Naive thymus-derived CD8-positive, alpha-beta T cell (primary cell): ENCODE measurements at places on chromosomes 4 and X. TPM values are rescaled to one million over a fixed set of nuclear protein-coding genes. Genes with fewer than 3 reads are reported as not detected.

P2RY8 gene
- total RNA-seq: 132 TPM

SLC35A2 gene
- 12.7 TPM for total RNA-seq

LPAR4 gene
- not detected for total RNA-seq

AKAP17A gene
- 157 TPM for total RNA-seq

GPC3 gene
- total RNA-seq: not detected

MAMLD1 gene
- 0.30 TPM for total RNA-seq

FGD1 gene
- total RNA-seq: not detected

PITX2 gene
- total RNA-seq: not detected

CTAG1A gene
- total RNA-seq: not detected

GC gene
- total RNA-seq: not detected

GRCh38 chr4:138256608-138257007 lies 14.5 kb upstream of the SLC7A11 start:
- DNase-seq: no peak

GRCh38 chr4:9969526-9970398 lies 51.5 kb downstream of the SLC2A9 start:
- no peak for DNase-seq

DNA sequence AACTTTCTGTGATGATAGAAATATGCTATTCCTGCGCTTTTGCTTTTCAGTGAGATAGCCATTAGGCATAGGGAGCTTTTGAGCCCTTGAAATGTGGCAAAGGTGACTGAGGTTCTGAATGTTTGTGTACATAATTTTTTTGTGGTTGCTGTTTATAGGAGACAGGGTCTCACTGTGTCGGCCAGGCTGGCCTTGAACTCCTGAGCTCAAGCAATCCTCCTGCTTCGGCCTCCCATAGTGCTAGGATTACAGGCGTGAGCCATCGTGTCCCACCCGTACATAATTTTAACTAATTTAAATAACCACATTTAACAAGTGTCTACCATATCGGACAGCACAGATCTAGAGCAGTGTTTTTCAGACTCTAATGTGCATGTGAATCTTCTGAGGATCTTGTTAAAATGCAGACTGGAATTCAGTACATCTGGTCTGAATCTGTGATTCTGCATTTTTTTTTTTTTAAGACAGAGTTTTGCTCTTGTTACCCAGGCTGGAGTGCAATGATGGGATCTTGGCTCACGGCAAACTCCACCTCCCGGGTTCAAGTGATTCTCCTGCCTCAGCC lies 45.3 kb downstream of the CASP6 start:
- DNase-seq: no peak

DNA sequence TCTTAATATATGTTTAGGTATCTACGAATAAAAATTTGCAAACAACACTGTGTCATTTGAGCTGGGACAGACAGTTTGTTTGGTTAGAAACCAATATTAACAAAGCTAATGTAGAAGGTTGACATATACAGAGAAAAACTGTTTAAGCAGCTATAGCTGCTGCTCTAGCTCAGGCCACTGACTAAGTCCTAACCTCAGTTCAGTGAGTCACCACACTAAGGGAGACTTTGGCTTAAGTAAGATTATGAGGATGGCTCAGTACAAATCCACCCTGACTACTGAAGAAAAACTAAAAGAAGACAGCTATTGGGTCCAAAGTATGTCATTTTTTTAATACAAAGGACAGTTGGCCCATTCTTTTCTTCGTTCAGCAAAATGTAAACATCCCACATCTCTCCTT lies 717.3 kb upstream of the ACTRT1 start:
- no peak for DNase-seq

DNA sequence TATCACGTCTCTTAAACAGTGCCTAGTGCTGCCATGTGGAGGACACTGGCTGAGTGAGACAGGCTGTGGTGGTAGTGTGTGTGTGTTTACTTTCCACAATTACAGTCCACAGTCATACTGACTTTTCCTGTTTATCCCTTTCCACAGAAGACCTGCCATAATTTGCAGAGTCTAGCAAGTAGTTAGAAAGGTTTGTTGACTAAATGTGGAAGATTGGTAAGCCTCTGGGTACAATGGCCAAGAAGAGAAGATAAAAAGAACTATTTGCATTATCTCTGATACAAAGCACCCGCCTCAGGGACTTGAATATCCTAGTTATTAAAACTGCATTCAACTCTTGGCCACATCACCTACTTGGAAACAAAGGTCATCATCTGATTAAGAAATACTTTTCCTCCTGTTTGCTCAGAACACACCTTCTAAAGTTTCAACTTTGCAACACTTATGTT lies 89.1 kb downstream of the FAM13A start:
- DNase-seq: no peak

GRCh38 chrX:18964026-18964425 lies 19.9 kb downstream of the PHKA2 start:
- no peak for DNase-seq

DNA sequence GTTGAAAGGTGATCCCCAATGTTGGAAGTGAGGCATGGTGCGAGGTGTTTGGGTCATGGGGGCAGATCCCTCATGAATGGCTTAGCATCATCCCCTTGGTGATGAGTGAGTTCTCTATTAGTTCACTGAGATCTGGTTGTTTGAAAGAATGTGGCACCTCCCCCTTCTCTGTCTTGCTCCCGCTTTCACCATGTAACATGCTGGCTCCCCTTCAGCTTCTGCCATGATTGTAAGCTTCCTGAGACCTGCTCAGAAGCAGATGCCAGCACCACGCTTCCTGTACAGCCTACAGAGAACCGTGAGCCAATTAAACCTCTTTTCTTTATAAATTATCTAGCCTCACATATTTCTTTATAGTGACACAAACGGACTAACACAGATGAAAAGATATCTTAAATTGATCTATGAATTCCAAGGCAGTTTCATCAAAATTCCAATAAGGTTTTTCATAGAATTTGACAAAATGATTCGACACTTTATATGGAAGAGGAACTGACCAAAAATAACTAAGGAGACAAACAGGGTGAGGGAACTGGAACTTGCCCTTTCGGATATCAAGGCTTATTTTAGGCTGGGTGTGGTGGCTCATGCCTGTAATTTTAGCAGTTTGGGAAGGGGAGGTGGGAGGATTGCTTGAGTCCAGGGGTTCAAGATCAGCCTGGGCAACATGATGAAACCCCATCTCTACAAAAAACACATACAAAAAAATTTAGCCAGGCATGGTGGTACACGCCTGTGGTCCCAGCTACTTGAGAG lies 56.9 kb upstream of the OGT start:
- DNase-seq: no peak

DNA sequence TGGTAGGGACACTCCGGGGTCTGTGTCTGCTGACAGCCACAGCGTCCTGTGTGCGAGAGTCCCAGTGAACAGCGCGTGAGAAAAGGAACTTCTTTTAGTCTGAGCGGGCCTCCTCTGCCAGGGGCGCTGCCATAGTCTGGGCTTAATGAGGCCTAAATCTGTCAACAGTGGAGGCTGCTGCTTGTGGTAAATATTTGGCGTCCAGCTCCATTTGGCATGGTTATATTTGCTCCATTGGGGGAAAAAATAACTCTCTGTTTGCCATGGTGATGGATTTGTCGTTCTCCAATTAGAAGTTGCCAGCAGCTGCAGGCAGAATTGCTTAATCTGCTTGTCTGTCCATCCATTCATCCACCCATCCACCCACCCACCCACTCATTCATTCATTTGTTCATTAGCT lies 71.4 kb upstream of the PSAPL1 start:
- no peak for DNase-seq

- peak; percentile 57 for DNase-seq
Measured at GRCh38 chr4:173288296-173288695, 45.9 kb downstream of the HMGB2 start.

- no peak for DNase-seq
Measured at GRCh38 chr4:98778206-98778605, 119.8 kb upstream of the TSPAN5 start.

DNA sequence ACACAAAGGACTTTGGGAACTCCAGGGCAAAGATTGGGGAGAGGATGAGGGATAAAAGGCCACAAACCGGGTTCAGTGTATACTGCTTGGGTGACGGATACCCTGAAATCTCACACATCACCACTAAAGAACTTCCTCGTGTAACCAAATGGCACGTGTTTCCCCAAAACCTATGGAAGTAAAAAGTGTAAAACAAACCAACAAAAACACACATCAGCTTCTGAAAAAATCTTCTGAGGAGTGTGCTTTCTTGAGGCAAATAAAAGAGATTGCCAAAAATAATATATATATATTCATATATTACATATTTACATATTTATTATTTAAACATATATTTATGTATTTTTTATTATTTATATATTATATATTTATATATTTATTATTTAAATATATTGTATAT lies 3.9 kb downstream of the P2RY8 start:
- no peak for DNase-seq

- no peak for DNase-seq
Measured at GRCh38 chr4:76003035-76003434, 4.3 kb downstream of the CXCL9 start.

DNA sequence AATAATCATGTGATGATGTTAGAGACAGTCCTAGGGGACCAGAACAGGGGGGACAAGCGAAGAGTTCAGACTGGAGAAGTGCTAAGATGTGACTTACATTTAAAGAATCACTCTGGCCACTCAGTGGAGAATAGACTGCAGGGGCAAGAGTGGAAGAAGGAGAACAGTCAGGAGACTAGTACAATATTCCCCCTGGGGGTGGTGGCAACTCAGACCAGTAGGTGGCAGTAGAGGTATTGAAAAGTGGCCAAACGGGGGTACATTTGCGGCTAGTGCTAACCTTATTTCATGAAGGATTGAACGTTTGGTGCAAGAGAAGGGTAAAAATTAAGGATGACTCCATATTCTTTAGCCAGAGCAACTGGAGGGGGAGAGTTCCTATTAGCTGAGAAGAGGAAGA lies 2.7 kb upstream of the BMX start:
- DNase-seq: peak; percentile 8

GRCh38 chr4:185700048-185700447 lies 111.9 kb downstream of the SORBS2 start:
- DNase-seq: no peak

GRCh38 chr4:3269105-3269927 lies 20.4 kb downstream of the MSANTD1 start:
- no peak for DNase-seq

DNA sequence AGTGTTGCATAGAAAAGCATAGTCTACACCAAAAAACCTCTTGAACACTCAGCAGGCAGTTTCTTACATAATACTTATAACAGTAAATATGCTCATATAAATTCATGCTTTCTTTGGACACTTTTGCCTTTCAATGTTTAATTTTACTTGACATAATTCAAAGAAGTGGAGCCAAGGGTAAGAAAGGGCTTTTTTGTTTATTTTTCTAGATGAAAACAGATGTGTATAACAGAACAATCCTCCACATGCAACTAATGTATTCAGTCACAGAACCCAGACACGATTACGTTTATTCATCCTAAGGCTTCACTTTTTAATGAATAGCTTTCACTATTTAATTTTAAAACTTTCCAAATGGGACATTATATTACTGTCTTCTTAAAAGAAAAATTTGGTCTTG lies 58.0 kb upstream of the PTPN13 start:
- DNase-seq: no peak

GRCh38 chrX:101605728-101606127 lies 12.1 kb downstream of the ARMCX6 start:
- no peak for DNase-seq

- DNase-seq: no peak
Measured at GRCh38 chr4:109462802-109463201, 29.2 kb downstream of the SEC24B start.

DNA sequence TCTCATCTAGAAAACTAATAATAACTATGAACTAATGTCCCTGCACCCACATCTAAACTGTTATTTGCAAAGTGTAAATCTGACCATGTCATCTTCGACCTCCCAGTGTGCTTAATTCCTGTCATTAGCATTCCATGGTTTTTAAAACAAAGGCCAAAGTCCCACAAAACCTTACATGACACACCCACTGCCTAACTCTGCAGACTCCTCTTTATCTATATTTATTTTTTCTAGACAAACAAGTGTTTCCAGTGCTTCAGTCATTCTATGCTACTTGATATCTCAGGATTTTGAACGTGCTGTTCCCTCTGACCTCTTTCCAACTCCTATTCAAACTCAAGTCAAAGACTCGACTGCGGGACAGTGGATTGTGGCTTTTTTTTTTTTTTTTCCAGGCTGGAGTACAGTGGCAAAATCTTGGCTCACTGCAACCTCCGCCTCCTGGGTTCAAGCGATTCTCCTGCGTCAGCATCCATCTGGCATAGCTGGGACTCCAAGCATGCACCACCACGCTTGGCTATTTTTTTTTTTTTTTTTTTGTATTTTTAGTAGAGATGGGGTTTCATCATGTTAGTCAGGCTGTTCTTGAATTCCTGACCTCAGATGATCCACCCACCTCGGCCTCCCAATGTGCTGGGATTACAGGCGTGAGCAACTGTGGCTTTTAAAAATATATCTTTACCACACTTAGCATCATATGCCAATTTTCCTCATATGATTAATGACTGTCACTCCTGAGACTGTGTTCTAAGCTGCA lies 1511.0 kb downstream of the ARAP2 start:
- DNase-seq: no peak

DNA sequence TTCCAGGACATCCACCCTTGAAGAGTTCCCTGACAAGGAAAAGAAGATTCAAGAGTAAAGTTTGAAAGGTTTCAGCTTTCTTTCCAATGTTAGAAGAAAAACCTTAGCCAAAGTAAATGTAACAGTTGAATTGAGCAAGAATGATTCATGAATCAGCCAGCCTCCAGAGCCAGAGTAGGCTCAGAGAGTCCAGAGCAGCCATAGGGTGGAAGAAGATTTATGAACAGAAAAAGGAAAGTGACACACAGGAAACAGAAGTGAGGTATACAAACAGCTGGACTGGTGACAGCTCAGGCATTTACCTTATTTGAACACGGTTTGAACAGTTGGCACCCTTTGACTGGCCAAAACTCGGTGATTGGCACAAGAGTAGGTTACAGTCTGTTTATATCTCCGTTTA lies 63.2 kb downstream of the QDPR start:
- DNase-seq: no peak

DNA sequence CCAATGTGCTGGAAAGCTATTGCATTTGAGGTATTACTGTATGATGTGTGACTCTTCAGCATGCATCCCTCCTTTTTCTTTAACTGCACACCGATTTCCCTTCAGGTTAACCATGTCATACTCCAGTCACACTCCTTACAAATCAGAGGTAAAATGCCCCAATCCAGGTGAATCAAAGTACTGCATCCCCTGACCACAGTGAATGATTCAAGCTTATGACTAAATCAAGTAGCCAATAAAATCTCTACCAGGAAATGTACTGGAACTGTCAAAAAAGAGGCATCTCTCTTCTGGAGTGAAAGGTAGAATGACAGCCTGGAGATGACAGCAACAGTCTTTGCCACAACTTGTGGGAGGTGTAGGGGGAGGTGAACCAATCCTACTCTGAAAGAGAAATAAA lies 10.4 kb downstream of the ADAMTS3 start:
- DNase-seq: no peak

DNA sequence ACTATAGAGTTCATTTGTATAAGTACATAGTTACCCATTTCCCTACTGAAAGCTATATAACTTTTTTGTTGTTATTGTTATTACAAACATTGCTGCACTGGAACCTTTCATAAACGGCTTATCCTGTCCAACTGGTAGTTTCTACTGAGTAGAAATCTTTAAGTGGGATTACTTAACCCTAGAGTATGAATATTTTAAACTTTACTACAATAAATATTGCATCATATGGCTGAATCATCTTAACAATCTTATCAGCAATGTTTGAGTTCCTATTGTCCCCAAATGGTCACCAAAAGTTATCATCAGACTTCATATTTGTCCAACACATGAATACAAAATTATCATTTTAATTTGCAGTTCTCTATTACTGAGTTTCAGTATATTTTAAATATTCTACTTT lies 40.5 kb downstream of the LCORL start:
- DNase-seq: no peak
